ENCODE measurements at places on chromosomes 1 and 21.

DNA sequence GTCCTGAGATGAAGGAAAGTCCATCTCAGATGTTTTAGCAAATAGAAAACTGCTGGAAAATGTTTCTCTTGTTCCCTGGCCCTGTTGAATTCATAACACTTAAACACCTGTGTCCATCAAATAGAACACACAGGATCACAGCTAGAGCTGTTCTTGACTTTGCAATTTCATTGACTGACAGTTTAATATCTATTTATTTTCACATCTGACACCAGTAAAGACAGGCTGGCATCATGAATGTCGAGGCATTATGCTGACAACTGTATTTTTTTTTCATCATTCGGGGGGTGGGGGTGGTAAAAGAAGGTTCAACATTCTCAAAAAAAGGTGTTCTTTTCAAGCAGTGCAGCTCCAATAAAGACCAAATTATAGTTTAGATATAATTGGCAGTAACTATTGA, 591.2 kb upstream of the PTBP2 start:
- H3K4me3 ChIP-seq = no peak overlapping the region
- H3K27me3 ChIP-seq = no peaks in the 10 kb centered on the region
- no peak for DNase-seq
- no peaks in the 10 kb centered on the region for H3K4me1 ChIP-seq
- no peaks in the 10 kb centered on the region for H3K36me3 ChIP-seq

GRCh38 chr1:21904704-21905520, 32.2 kb downstream of the HSPG2 start:
- H3K36me3 ChIP-seq = no peaks in the 10 kb centered on the region
- no peak overlapping the region for H3K27ac ChIP-seq
- peaks cover 13% of the 10 kb centered on the region for H3K4me1 ChIP-seq
- no peaks in the 10 kb centered on the region for H3K27me3 ChIP-seq
- no peak overlapping the region for H3K4me3 ChIP-seq

DNA sequence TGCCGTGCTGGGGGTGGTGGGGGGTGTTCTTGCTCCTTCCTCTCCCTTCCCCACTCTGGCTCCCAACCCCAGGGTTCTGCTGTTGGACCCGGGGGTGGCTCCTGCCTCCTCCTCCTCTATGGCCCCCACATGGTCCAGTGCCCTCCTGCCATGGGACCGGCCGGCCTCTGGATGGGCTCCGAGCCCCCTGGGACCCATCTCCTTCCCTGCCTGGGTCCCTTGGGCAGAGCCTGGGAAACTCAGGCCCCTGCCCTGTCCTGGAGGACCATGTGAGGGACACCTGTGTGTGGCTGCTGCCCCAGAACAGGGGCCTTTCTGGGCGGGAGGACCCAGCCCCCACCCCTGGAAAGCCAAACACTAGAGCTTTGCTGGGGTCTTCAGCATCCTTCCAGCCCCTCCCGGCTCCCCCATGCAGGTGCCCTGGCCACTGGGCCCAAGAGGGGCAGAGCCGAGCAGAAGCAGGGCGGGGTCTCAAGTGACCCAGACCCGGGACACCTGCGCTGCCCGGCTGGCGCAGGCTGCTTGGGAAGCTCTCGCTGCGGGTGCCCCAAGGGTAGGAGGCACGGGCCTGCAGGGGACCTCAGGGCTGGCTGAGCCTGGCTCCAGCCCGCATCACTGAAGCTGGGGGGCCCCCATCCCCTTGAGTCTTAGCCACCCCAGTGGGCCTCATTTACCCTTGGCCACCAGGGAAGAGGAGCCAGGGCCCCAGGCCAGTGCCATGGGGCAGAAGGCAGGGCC, 2.5 kb upstream of the FAAP20 start:
- peaks cover 62% of the 10 kb centered on the region for H3K4me1 ChIP-seq
- no peak overlapping the region for H3K27ac ChIP-seq
- no peaks in the 10 kb centered on the region for H3K36me3 ChIP-seq
- no peaks in the 10 kb centered on the region for H3K27me3 ChIP-seq
- DNase-seq = no peak

- H3K36me3 ChIP-seq = no peaks in the 10 kb centered on the region
- H3K27me3 ChIP-seq = no peaks in the 10 kb centered on the region
- no peak overlapping the region for H3K4me3 ChIP-seq
- H3K4me1 ChIP-seq = no peaks in the 10 kb centered on the region
- no peak for DNase-seq
These were observed 29.0 kb upstream of the LMO4 start for GRCh38 chr1:87299661-87300060.

GRCh38 chr1:234536741-234537140, 57.8 kb upstream of the TARBP1 start:
- no peaks in the 10 kb centered on the region for H3K36me3 ChIP-seq
- no peak overlapping the region for H3K4me3 ChIP-seq
- no peaks in the 10 kb centered on the region for H3K4me1 ChIP-seq

DNA sequence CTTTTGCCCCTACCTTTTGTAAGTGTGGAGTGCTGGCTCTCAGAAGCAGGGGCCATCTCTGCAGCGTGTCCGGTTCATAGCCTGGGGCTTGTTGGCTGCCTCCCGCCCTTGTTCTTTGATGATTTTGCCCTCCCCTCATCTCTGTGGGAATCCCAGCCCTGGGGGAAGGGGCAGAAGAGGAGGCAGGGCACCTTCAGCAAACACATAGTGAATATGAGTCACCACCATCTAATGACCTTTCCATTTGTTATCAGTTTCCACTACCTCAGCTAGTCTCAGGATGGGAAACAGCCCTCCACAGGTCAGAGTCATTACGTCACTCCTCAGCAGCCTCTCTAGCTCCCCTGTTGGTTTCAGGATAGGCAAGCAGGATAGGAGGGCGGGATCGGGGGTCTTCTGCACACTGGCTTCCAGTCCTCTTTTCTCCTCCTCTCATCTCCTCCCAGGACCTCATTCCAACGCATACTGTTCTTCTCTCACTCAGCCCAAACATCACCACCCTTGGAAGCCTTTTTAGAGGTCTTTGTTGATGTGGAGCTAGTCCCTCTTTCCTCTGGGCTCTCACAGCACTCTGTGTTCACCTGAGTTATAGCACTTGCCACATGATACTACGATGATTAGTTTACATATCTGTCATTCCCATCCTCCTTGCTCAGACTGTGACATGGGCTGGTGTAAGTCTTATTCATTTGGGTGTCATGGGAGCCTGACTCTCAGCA, 15.8 kb downstream of the GADD45A start:
- no peaks in the 10 kb centered on the region for H3K4me1 ChIP-seq
- no peak for DNase-seq
- H3K36me3 ChIP-seq = no peaks in the 10 kb centered on the region
- no peak overlapping the region for H3K27ac ChIP-seq

- H3K4me3 ChIP-seq = no peak overlapping the region
- peaks cover 16% of the 10 kb centered on the region for H3K4me1 ChIP-seq
- H3K36me3 ChIP-seq = no peaks in the 10 kb centered on the region
- H3K27me3 ChIP-seq = no peaks in the 10 kb centered on the region
- no peak overlapping the region for H3K27ac ChIP-seq
These were observed 37.9 kb upstream of the TENT5C start for GRCh38 chr1:117567976-117568375.

DNA sequence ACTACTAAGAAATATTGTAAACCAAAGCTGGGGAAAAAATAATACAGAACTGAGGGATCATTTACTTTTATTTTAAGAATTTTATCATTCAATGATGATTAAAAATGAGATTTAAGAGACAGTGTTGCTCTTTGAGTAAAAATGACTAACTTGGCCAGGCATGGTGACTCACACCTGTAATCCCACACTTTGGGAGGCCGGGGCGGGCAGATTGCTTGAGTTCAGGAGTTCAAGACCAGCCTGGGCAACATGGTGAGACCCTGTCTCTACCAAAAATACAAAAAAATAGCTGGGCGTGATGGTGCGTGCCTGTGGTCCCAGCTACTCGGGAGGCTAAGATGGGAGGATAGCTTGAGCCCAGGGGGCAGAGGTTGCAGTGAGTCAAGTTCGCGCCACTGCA, 21.8 kb upstream of the PLEKHO1 start:
- H3K27ac ChIP-seq = no peak overlapping the region
- no peak overlapping the region for H3K4me3 ChIP-seq
- H3K4me1 ChIP-seq = no peaks in the 10 kb centered on the region
- H3K27me3 ChIP-seq = no peaks in the 10 kb centered on the region
- no peak for DNase-seq

DNA sequence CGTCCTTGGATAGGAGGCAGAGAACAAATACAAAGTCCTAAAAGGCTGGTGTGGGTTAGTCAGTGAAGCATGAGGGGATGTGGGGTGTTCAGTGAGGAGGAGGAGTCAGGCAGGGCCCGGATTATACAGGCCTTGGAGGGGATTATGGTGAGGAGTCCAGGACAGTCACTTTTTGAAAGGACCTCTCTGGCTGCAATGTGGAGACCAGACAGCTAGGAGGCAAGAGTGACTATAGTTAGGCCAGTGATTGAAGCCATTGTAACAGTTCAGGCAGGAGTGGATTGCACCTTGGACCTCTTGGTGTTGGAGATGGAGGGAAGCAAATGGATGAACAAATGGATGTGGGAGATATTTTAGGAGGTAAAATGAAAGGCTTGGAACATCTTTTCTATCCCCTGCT, 115.8 kb downstream of the C1orf94 start:
- no peaks in the 10 kb centered on the region for H3K36me3 ChIP-seq
- H3K4me1 ChIP-seq = no peaks in the 10 kb centered on the region
- no peaks in the 10 kb centered on the region for H3K27me3 ChIP-seq

GRCh38 chr1:61253912-61254633, 171.7 kb downstream of the NFIA start:
- peaks cover 4% of the 10 kb centered on the region for H3K4me1 ChIP-seq
- H3K4me3 ChIP-seq = no peak overlapping the region

DNA sequence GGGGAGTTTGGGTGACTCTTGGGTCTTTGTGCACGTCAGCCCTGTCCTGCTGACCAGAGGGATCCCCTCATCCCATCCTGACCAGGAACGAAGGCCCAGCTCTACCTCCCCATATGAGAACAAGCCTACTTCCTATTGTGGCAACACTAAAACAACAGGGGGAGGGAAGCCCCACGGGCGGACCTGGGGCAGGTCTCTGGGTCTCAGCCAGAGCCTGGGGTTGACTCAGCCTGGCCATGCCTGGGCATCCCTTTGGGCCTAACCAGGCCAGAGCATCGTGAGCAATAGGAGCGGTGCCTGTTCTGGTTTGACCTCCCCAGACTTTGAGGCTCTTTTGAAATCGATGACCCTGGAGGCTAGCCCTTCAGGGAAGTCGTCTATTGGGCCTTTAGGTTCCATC, 16.8 kb downstream of the RPS6KA1 start:
- H3K4me1 ChIP-seq = peaks cover 79% of the 10 kb centered on the region
- peak overlapping the region; percentile 96 for H3K4me3 ChIP-seq
- peak overlapping the region; percentile 51 for H3K27ac ChIP-seq

GRCh38 chr1:206631085-206631509, 4.2 kb upstream of the DYRK3 start:
- H3K36me3 ChIP-seq = no peaks in the 10 kb centered on the region
- no peak overlapping the region for H3K4me3 ChIP-seq
- no peaks in the 10 kb centered on the region for H3K27me3 ChIP-seq

- H3K27ac ChIP-seq = no peak overlapping the region
- no peaks in the 10 kb centered on the region for H3K27me3 ChIP-seq
- DNase-seq = no peak
- H3K4me3 ChIP-seq = no peak overlapping the region
- no peaks in the 10 kb centered on the region for H3K4me1 ChIP-seq
These were observed 549.0 kb upstream of the RGS18 start for GRCh38 chr1:191609305-191609704.

GRCh38 chr1:196088541-196088940, 519.7 kb downstream of the KCNT2 start:
- no peak for DNase-seq
- H3K36me3 ChIP-seq = no peaks in the 10 kb centered on the region
- H3K4me3 ChIP-seq = no peak overlapping the region
- H3K27me3 ChIP-seq = no peaks in the 10 kb centered on the region
- H3K4me1 ChIP-seq = no peaks in the 10 kb centered on the region
- no peak overlapping the region for H3K27ac ChIP-seq

- H3K27ac ChIP-seq = no peak overlapping the region
- no peak for DNase-seq
- H3K4me1 ChIP-seq = peaks cover 11% of the 10 kb centered on the region
These were observed 144.7 kb downstream of the MRPL39 start for GRCh38 chr21:25462517-25462971.

- no peak for DNase-seq
- no peaks in the 10 kb centered on the region for H3K27me3 ChIP-seq
- H3K27ac ChIP-seq = no peak overlapping the region
- no peaks in the 10 kb centered on the region for H3K36me3 ChIP-seq
These were observed 56.0 kb upstream of the DSCAM start for GRCh38 chr21:40902993-40903392.

DNA sequence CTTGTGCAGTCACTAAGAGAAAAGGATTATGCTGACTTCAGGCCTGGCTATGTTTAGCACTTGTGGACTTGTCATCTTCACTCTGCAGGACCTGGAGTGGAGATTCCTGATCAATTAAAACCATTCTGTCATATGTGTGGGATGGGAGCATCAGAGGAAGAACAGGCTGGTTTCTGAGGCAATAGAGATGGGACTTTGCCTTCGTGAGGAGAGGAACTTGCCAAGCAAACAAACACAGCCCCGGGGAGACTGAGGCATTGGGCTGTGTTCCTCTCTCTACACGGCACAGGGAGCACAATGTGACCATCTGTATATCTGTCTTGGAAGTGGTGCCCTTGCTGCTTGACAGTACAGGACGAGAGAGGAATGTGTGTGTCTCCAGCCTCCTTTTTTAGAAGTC, 23.1 kb downstream of the VASH2 start:
- peaks cover 8% of the 10 kb centered on the region for H3K4me1 ChIP-seq
- H3K36me3 ChIP-seq = no peaks in the 10 kb centered on the region
- H3K4me3 ChIP-seq = no peak overlapping the region
- peaks cover 8% of the 10 kb centered on the region for H3K27me3 ChIP-seq
- DNase-seq = no peak
- H3K27ac ChIP-seq = no peak overlapping the region

GRCh38 chr1:231178970-231179369, 17.1 kb downstream of the TRIM67 start:
- no peaks in the 10 kb centered on the region for H3K4me1 ChIP-seq
- DNase-seq = no peak
- no peaks in the 10 kb centered on the region for H3K36me3 ChIP-seq
- H3K4me3 ChIP-seq = no peak overlapping the region
- H3K27ac ChIP-seq = no peak overlapping the region

- DNase-seq = no peak
- H3K36me3 ChIP-seq = peaks cover 46% of the 10 kb centered on the region
- no peaks in the 10 kb centered on the region for H3K27me3 ChIP-seq
- H3K4me1 ChIP-seq = no peaks in the 10 kb centered on the region
These were observed 12.2 kb downstream of the CFAP410 start for GRCh38 chr21:44326716-44327602.

DNA sequence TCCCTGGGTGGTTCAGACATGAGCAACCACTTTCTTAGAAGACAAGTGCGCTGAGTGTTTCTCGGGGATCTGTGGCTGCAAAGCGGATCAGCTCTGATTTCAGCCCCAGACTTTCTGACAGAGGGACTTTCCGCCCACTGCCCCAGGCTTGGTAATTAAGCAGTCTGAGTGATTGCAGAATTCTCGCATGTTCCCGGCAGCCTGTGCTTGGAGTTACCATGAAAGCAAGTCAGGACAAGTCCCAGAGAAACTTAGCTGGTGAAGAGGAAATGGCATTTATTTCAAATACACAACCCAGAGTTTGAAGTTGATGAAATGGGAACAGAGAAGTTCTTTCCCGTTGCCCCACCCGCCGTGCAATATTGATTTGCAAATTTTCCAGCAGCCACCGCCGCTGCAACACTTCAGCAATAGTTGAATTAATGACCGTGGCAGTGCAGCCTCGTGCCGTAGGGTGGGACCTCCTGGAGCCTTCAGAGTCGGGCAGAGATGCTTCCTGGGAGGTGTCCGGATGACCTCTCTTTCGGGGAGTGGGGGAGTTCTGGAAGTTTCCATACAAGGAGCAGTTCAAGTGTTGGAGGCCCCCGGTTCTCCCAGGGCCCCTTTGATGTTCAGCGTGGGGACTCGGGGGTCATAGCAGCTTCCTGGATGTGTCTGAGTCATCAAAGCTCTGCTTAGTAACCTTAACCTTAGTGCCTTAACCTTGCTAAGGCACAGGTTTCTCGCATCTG, 134.7 kb downstream of the KAZN start:
- no peaks in the 10 kb centered on the region for H3K27me3 ChIP-seq
- no peak overlapping the region for H3K27ac ChIP-seq
- H3K4me3 ChIP-seq = no peak overlapping the region

Data from CD4-positive, alpha-beta T cell (primary cell).